ENCODE measurements at places on chromosomes 7 and 10.

- no peak for DNase-seq
These were observed 109.9 kb downstream of the HECTD2 start for GRCh38 chr10:91519899-91520514.

- no peak for DNase-seq
These were observed 29.0 kb downstream of the JAKMIP3 start for GRCh38 chr10:132094581-132095234.

GRCh38 chr10:13750299-13751190 is 163.8 kb downstream of the PRPF18 start:
- no peak for DNase-seq

GRCh38 chr7:12802070-12802469 is 114.6 kb downstream of the ARL4A start:
- DNase-seq: no peak

DNA sequence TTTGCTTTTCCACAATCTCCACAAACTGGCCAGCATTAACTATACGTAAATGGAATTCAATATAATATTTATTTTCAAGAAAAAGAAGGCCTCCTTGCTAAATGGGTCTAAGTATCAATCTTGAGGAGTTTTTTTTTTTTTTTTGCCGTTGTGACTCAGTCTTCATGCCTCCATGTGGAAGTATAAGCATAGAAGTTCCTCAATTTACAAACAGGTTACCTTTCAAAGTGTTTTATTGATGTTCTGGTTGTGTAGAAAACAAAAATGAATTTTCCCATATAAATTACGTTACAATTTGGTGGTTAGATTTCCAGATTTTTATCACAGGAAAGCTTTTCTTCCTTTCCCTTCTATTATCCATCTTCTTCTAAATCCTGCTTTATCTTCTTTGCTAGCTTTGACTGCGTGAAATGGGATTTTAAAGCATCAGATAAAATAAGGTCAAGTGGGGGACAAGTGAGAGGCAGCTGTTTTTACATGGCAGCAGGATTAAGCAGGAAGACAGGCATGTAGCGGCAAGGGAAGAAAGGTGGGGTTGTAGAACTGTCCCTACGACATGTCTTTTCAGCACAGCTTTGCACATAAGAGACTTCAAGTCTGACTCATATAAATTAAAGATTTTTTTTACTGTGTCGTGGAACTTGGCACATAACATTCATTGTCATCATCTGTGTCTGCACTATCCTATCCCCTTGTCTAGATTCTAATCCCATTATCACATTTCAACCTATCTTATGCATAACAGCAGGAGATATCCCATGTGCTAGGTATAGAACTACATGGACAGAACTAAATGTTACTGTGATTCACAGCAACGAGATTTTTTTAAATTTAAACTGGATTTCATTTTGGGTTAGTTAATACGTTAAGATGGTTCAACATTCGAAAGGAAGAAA is 135.3 kb upstream of the FAM3C start:
- no peak for DNase-seq

DNA sequence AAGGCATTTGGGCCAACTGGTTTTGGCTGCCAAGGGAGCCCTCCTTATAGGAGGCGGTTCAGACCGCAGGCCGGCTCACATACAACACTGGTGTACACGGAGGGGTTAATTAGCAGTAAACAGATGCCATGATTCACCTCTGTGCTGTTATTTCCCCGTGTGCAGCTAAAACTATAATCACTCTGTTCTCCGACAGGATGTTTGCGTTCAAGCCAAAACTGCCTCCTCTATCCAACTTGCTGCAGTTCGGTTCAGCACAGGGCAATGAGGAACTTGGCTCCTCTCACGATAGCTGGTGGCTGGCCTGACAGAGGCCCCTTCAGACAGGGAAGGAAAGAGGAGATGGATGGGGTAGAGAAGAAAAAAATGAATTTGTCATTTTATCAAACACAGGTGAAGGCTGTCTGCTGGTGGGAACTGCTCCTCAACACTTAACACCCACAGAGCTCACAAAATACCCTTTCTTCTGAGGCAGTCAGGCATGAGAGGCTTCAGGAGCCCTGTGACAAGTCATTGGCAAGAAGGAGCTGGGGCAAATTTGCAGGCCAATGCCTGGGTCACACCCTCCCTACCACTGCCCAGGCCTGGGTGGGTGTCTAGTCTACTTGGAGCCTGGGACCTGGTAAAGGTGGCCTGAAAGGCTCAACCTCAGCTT is 24.0 kb downstream of the KCNMA1 start:
- no peak for DNase-seq

DNA sequence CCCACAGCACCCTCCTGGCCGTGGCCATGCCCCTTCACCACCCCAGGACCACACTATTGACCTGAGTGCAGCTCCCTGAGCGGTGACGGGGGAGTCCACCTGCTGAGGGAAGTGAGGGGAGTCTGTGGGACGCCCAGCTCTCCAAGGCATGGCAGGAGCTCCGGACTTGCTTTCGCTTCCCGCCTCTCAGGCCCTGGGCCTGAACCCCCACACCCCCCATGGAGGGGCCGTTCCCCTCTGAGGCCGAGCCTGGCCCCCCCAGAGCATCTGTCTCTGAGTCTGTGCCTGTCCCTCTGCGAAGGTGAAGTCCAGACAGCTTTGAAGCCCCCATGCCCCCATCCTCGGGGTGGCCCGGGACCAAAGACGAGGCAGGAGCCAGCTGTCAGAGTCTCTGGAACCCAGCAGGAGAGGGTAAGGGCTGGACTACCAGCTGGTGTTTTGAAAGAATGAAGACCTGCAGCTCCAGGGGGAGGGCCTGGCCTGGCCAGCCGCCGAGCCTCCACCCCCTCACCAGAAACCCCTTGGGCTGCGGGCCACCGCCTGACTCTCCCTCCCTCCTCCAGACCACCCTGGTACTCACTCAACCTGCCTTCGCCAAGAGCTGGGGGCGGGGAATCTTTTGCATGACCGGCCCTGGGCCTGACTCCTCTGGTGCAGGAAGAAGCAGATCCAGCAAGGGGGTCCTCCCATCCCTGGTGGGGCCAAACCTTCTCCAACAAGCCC is 114.0 kb downstream of the PDGFA start:
- peak; percentile 71 for DNase-seq

DNA sequence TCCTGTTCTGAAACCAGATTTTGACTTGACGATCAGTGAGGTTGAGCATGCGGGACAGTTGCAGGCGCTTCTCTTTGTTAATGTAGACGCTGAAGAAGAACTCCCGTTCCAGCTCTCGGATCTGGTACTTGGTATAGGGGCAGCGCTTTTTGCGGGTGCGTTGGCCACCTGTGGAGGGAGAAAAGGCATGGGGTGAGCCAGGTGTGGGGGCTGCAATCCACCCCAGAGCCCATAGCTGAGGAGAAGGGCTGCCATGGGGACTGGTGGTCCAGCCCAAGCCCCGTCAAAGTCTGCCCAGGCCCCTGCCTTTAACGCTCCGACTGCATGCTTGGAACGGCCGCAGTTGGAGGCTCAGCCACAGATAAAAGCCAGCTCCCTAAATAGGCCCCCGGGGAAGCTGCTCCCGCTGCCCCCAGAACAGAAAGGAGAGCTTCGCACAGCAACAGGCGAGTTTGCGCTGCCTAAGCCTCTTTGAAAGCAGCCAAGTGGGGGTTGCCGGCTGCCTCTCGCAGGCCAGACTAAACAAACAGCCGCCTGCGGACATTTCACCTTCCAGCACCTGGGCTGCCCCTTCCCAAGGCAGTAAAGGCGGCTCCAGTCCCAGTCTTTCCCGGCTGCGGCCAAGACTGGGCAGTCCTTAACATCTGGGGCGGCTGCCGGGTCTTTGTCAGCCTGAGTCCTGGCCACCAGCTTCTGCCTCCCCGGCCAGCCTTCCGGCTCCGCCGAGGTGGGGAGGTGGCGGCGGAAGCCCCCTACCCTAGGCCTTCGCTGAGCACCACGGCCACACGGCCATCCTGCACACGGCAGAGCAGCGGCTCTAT is 2.0 kb downstream of the HOXA11 start:
- DNase-seq: no peak

- DNase-seq: no peak
These were observed 90.3 kb downstream of the FAM204A start for GRCh38 chr10:118251791-118252190.

DNA sequence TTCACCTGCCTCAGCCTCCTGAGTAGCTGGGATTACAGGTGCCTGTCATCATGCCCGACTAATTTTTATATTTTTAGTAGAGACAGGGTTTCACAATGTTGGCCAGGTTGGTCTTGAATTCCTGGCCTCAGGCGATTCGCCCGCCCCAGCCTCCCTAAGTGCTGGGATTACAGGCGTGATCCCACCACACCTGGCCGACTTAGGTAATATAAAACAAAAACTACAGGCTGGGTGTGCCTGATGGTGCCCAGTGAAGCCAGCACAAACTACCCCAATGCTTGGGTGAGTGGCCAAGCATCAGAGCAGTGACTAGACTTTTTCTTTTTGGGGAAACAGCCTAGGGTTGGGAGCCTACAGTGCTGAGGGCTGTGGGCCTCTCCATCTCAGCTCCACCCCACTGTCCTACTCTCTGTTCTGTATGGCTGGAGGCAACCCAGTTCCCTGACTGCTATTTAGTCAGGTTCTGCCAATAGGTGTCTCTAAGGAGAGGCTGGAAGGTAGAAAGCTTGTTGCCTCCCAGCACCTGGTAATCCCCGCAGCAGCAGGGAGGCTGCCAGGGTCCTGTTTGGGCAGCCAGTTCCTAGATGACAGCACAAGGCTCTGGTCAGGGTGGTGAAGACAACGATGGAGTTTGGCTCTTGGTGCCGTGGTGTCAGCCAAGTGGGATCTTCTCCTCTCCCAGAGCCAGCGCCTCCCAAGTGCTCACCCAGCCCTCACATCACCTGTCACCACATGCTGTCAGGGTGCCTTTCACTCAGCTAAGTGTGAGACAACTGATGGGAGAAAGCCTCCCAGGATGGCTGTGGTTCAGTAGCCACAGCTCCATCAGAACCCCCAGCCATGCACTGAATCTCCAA is 10.4 kb upstream of the NACAD start:
- DNase-seq: no peak

GRCh38 chr7:136925044-136925443 is 56.6 kb downstream of the CHRM2 start:
- no peak for DNase-seq

DNA sequence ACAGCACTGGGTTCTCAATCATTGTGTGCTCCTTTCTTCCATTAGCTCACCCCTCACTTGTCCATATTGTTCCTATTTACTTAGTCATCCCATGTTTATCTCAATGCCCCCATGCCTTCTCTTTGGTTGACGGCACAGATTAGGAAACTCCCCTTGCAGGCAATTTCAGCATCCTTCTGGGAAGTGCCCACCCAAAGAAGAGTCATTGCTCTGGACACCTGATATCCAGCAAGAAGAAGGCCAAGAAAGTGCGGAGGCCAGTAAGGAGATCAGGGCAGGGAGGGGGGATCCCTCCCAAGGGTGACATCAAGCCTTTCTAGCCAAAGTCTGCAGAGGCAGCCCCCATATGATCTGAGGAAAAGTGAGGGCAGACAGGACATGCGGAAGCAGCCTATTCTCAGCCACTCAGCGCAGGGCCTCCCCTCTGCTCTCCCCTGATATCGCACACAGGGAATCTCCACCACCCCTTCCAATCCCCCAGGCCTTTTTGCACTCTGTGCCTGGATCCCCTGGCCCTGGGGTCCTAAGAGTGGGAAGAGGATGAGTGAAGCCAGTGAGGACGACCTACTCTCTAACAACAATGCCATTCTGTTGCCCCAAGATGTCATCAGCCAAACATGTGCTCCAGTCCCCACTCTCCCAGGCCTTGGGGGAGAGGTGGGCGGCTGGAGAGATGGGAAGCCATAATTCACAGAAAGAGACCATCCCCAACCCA is 1.8 kb downstream of the TRPV6 start:
- no peak for DNase-seq

- no peak for DNase-seq
These were observed 118.0 kb downstream of the PPP1R3A start for GRCh38 chr7:113800826-113801225.

GRCh38 chr10:9824631-9825071 is 1193.0 kb upstream of the CELF2 start:
- DNase-seq: no peak

GRCh38 chr10:113960617-113961181 is 83.0 kb upstream of the ADRB1 start:
- DNase-seq: no peak

- DNase-seq: no peak
These were observed 158.8 kb downstream of the DNAJB6 start for GRCh38 chr7:157495594-157495993.

- DNase-seq: no peak
These were observed 45.1 kb downstream of the KCNMA1 start for GRCh38 chr10:77592510-77592909.

DNA sequence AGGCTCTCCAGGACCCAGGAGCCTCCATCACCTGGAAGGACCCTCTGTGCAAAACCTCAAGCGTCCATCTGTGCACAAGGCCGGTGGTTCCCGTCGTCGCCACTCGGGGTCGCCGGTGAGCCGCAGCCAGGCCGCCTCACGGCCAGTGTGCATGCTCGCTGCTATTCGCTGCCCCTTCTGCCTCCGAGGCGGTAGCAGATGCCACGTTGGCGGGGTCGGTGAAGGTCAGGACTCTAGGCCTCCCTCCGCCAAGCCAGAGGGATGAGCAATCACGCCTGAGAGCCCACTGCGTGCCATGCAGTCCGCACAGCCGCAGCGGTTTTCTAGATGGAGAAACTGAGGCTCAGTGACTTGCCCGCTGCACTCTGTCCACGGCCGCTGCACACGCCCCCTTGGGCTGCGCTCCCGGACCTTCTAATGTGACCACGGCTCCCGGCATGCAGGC is 5.7 kb downstream of the UPK3B start:
- DNase-seq: no peak

DNA sequence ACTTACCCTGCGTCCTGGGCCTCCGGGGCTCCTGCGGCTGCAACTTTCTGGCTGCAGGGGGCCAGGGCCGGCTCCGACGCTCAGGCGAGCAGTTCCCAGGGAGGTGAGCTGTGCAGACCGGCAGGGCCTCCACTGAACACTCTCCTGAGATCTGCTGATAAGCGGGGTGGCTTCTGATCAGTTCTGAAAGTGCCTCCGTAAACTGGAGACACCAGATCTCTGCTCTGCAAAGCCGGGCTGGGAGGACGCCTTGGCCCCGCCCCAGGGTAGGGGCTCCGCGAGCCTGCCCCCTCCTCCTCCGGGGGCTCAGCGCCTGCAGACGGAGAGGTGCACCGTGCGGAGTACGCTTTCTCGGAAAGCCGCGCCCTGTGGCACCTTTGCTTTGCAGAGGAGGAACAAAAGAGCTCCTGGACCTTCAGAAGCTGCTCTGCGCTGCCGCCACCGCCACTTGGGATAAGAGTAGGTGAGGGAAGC is 141.3 kb upstream of the VKORC1L1 start:
- DNase-seq: no peak

- DNase-seq: no peak
These were observed 12.6 kb upstream of the FAM13C start for GRCh38 chr10:59374916-59375315.

DNA sequence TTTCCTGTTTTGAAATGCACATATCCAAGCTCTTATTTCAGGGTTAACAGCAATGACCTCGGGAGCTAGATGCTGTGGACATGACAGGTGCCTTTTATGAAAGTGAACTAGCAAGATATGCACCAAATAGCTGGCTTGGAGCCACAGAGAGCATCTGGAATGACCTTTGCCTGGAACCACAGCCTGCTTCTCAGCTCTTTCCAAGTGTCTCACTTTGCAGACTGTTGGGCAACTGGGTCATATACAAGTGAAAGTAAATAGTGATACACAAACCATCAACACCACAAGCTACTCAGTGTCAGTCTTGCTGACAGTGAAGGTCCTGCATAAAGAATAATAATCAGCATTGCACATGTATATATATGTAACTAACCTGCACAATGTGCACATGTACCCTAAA is 183.5 kb downstream of the RNF133 start:
- no peak for DNase-seq

GRCh38 chr7:44469461-44470134 is 20.9 kb downstream of the NUDCD3 start:
- DNase-seq: no peak

- no peak for DNase-seq
These were observed 22.8 kb downstream of the WDFY4 start for GRCh38 chr10:48707472-48707871.

GRCh38 chr7:4472728-4473127 is 209.4 kb upstream of the FOXK1 start:
- no peak for DNase-seq
